A549 treated with DMSO at 1 μM for 4 hours (cell line): ENCODE measurements at places on chromosomes 2 and 18. TPM values are rescaled to one million over a fixed set of nuclear protein-coding genes. Genes with fewer than 3 reads are reported as not detected.

TEX44 gene
- total RNA-seq, result not detected in 5 replicates

IER3IP1 gene
- total RNA-seq, result 15.5 to 30.8 TPM (median 18.7 TPM) in 5 replicates

CYTIP gene
- total RNA-seq, result not detected in 5 replicates

FAM110C gene
- 0.06 to 0.26 TPM (median 0.14 TPM) in 5 replicates for total RNA-seq

MEMO1 gene
- total RNA-seq, result 79.8 to 89.7 TPM (median 83.7 TPM) in 5 replicates

C2orf81 gene
- 3.2 to 4.4 TPM (median 3.2 TPM) in 5 replicates for total RNA-seq

E2F6 gene
- 25.3 to 31.8 TPM (median 30.5 TPM) in 5 replicates for total RNA-seq

NBEAL1 gene
- 3.1 to 6.6 TPM (median 4.0 TPM) in 5 replicates for total RNA-seq

ZBTB7C gene
- 0.03 to 0.11 TPM (median 0.05 TPM) in 5 replicates for total RNA-seq

RAX gene
- not detected in 5 replicates for total RNA-seq

TCF7L1 gene
- total RNA-seq, result 6.4 to 9.3 TPM (median 7.3 TPM) in 5 replicates

CFAP65 gene
- 0.09 to 0.19 TPM (median 0.15 TPM) in 5 replicates for total RNA-seq

ICA1L gene
- 1.5 to 2.4 TPM (median 1.9 TPM) in 5 replicates for total RNA-seq

CCDC195 gene
- total RNA-seq, result not detected in 5 replicates

SCN7A gene
- not detected in 5 replicates for total RNA-seq

BOK gene
- 22.6 to 33.2 TPM (median 30.6 TPM) in 5 replicates for total RNA-seq

RASGRP3 gene
- 1.0 to 3.2 TPM (median 1.6 TPM) in 5 replicates for total RNA-seq

NPPC gene
- total RNA-seq, result 0.35 to 0.50 TPM (median 0.37 TPM) in 3 of 5 replicates, not detected in the others

CTLA4 gene
- total RNA-seq, result not detected in 5 replicates

POTEJ gene
- total RNA-seq, result not detected in 5 replicates

PIGN gene
- 8.1 to 14.3 TPM (median 11.0 TPM) in 5 replicates for total RNA-seq

SRD5A2 gene
- total RNA-seq, result 0.02 to 0.04 TPM (median 0.03 TPM) in 4 of 5 replicates, not detected in the other

ACTG2 gene
- 0.10 to 0.38 TPM (median 0.17 TPM) in 5 replicates for total RNA-seq

STAT4 gene
- total RNA-seq, result 2.7 to 3.8 TPM (median 3.5 TPM) in 5 replicates

ALLC gene
- total RNA-seq, result 0.05 TPM in 1 of 5 replicates, not detected in the others

RNF181 gene
- 182 to 196 TPM (median 191 TPM) in 5 replicates for total RNA-seq

SLC39A10 gene
- total RNA-seq, result 17.1 to 30.6 TPM (median 26.2 TPM) in 5 replicates

C18orf54 gene
- total RNA-seq, result 2.1 to 3.5 TPM (median 2.8 TPM) in 5 replicates

SERPINB11 gene
- 0.07 to 0.08 TPM in 2 of 5 replicates, not detected in the others for total RNA-seq

HOXD10 gene
- 5.7 to 8.5 TPM (median 7.4 TPM) in 5 replicates for total RNA-seq

ST8SIA5 gene
- 0.02 TPM in 1 of 5 replicates, not detected in the others for total RNA-seq

LCT gene
- total RNA-seq, result 0.02 to 0.06 TPM (median 0.02 TPM) in 5 replicates

FRZB gene
- 0.07 to 0.09 TPM in 2 of 5 replicates, not detected in the others for total RNA-seq

SP140L gene
- 3.5 to 4.6 TPM (median 4.1 TPM) in 5 replicates for total RNA-seq

PPP1R1C gene
- total RNA-seq, result 1.8 to 4.7 TPM (median 2.0 TPM) in 5 replicates

PLEK gene
- total RNA-seq, result not detected in 5 replicates

CD8B2 gene
- not detected in 5 replicates for total RNA-seq

SH3RF3 gene
- total RNA-seq, result 0.25 to 0.50 TPM (median 0.45 TPM) in 5 replicates

CTIF gene
- 13.2 to 16.9 TPM (median 14.8 TPM) in 5 replicates for total RNA-seq

HOXD12 gene
- not detected in 5 replicates for total RNA-seq

C1QL2 gene
- total RNA-seq, result 0.14 to 0.21 TPM (median 0.14 TPM) in 4 of 5 replicates, not detected in the other

MAPK4 gene
- 0.02 to 0.17 TPM (median 0.07 TPM) in 5 replicates for total RNA-seq

REG3G gene
- total RNA-seq, result not detected in 5 replicates

KCNIP3 gene
- total RNA-seq, result 0.89 to 2.1 TPM (median 1.6 TPM) in 5 replicates

SLC4A5 gene
- total RNA-seq, result 0.18 to 0.41 TPM (median 0.28 TPM) in 5 replicates

CNGA3 gene
- 0.03 TPM in 1 of 5 replicates, not detected in the others for total RNA-seq

GDF7 gene
- total RNA-seq, result 0.02 to 0.05 TPM (median 0.05 TPM) in 5 replicates
